ENCODE measurements at places on chromosomes 1 and 21. TPM values are rescaled to one million over a fixed set of nuclear protein-coding genes. Genes with fewer than 3 reads are reported as not detected.

GRCh38 chr21:39386194-39386593 lies 37.3 kb upstream of the HMGN1 start:
- no peak for DNase-seq

DNA sequence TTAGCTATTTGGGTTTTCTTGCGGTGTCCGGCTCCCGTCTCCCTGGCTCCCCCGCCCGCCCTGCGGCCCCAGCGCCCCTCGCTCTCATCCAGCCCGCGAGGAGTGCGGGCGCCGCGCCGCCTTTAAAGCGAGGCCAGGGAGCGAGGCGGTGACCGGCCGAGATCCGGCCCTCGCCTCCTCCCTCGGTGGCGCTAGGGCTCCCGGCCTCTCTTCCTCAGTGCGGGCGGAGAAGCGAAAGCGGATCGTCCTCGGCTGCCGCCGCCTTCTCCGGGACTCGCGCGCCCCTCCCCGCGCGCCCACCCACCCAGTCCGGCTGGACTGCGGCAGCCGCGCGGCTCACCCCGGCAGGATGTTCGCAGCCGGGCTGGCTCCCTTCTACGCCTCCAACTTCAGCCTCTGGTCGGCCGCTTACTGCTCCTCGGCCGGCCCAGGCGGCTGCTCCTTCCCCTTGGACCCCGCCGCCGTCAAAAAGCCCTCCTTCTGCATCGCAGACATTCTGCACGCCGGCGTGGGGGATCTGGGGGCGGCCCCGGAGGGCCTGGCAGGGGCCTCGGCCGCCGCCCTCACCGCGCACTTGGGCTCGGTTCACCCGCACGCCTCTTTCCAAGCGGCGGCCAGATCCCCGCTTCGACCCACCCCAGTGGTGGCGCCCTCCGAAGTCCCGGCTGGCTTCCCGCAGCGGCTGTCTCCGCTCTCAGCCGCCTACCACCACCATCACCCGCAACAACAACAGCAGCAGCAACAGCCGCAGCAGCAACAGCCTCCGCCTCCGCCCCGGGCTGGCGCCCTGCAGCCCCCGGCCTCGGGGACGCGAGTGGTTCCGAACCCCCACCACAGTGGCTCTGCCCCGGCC lies 492 bp downstream of the HLX start:
- DNase-seq: no peak

- DNase-seq: no peak
Measured at GRCh38 chr1:1072849-1073742, 1.0 kb downstream of the RNF223 start.

DNA sequence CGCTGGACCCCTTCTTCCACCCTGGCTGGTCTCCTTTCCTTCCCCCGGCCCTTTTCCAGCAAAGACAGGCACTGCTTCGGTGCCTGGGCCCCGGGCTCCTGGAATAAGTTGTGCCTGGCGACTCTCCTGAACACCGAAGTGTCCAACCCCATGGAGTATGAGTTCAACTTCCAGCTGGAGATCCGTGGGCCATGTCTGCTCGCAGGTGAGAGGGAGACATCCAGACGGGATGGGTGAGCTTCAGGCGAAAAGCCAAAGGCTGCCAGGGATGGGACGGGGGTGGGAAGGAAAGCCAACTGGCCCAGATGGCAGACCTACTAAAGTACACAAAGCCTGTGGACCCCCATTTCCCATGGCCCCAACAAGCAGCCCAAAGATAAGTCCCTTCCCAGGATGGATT lies 26.8 kb downstream of the VWA5B1 start:
- DNase-seq: no peak

DNA sequence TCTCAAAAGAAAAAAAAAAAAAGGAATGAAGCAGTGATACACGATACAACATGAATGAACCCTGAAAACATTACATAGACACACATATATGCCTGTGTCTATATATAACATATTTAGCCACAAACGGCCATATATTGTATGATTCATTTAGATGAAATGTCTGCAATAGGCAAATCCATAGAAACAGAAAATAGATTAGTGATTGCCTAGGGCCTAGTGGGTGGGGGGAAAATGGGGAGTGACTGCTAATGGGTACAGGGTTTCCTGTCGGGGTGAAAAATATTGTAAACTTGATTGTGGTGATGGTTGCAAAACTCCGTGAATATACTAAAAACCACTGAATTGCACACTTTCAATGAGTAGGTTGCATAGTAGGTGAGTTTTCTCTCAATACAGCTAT lies 6.0 kb upstream of the H6PD start:
- DNase-seq: no peak

GRCh38 chr1:16072616-16073484 lies 601 bp downstream of the FAM131C start:
- DNase-seq: no peak

GRCh38 chr1:32345289-32345827 lies 9.3 kb upstream of the MARCKSL1 start:
- DNase-seq: no peak

GRCh38 chr1:56970280-56970679 lies 4.5 kb upstream of the C8B start:
- no peak for DNase-seq

GRCh38 chr21:42121794-42122193 lies 50.7 kb downstream of the UMODL1 start:
- DNase-seq: no peak

GRCh38 chr1:9080705-9081291 lies 11.4 kb upstream of the SLC2A5 start:
- no peak for DNase-seq

- DNase-seq: no peak
Measured at GRCh38 chr1:167854184-167854583, 59.8 kb downstream of the ADCY10 start.

DNA sequence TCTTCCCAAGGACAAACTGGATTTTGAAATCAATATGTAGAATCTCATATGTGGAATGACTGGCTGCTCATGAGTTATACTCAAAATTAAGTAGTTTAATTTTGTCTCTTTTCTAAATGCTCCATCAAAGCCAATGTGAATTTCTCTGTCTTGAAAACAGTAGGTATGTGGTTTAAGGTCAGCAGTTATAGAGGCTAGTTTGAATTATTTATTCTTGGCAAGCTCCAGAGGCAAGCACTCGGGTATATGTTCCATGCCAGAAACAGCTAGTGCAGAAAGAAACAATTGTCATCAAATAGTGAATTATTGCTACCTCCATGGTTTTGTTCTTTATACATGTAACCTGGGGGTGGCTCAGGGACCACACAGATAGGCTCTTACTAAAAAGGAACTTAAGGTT lies 63.5 kb downstream of the LRIG2 start:
- DNase-seq: no peak

DNA sequence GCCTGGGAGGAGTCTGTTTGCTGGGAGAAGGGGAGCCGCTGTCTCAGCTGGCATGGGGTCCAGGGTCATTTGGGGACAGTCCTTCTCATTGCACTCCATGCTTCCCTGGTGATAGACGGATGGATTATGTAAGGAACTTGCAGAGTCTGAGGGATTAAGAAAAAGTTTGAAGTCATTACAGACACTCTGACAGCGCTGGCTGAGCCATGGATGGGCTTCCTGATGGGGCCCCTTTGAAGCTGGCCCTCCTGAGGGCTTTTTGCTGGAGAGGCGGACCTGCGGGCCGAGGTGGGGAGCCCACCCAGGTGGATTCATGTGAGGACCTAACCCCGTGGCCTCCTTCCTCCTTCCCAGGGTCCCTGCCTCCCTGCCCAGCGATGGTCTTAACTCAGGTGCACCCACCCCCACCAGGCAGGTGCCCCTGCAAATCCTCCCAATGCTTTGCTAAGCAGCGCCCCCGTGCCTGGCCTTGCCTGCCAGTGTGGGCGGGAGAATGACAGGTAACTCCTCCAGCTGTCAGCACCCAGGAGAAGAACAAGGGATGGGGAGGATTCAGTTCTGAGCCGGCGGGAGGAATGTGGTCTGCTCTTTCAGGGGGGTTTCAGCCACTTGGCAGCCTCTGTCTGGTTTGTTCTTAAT lies 24.2 kb upstream of the C1orf174 start:
- no peak for DNase-seq

DNA sequence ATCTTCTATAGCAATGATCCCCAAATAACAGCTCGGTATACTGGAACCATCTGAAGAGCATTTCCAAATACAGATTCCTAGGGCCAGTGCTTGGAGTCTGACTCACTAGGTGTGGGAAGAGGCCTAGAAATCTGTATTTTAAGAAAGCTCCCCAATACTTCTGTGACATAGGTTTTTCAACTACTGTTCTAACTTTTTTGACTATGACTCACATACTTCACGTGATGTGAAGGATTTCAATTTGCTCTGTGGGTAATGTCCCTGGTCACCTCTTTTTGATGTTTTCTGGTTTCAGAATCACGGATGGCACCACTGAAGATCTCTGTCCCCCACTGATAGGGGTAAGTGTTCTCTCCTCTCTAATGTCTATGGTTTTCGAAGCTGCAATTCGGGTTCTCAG lies 11.0 kb downstream of the ORC1 start:
- no peak for DNase-seq

GRCh38 chr1:150022357-150022756 lies 11.8 kb upstream of the OTUD7B start:
- DNase-seq: no peak

DNA sequence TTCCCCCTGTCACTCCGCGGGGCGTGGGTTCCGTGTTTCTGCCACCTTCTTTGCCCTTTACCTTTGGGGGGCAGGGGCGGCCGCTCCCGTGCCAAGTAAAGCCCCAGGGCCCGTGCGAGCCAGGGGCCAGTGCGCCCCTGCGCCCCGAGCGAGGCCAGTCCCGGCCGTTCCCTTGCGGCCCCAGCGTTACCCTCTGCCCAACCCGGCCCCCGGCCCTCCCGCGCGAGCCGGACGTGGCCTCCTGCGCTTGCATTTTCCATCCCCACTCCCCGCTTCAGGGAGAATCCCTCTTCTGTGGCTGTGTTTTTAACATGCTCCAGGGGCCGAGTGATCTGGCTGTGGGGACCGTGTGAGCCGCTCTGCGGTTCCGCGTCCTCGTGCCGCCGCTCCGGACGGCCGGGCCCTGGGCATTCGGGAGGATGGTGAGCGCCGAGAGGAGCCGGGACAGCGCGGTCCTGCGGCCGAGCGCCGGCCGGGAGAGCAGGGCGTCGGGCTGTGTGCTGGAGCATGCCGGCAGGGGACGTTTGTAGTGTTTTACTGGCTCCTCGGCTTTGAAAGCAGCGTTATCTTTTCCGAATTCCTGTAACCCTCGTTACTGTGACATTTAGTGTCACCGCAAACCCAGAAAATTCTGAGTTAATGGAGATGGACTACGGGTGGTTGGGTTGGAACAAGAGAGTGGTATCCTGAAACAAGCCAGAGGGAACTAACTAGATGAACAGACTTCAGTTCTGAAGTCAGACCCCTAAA lies 1.0 kb downstream of the GALNT2 start:
- DNase-seq: no peak

DNA sequence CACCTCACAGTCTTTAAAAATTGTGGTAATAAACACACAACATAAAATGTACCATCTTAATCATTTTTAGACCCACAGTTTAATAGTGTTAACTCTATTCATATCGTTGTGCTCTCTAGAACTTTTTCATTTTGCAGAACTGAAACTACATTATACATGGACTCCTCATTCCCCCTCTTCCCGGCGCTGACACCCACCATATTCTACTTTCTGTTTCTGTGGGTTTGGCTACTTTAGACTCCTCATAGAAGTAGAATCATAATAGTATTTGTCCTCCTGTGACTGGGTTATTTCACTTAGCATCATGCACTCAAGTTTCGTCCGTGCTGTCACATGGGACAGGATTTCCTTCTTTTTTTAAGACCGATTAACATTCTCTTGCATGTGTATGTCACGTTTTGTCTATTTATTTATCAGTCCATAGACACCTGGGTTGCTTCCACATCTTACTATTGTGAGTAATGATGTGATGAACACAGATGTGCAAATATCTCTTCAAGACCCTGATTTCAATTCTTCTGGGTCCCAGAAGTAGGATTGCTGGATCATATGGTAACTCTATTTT lies 62.9 kb upstream of the TMPRSS2 start:
- no peak for DNase-seq

SIPA1L2 gene
- 45.6 TPM for total RNA-seq

PROK1 gene
- total RNA-seq: 0.29 TPM

LORICRIN gene
- total RNA-seq: not detected

CEP170 gene
- total RNA-seq: 21.6 TPM

HLX gene
- total RNA-seq: 2.3 TPM

GBP4 gene
- 1.2 TPM for total RNA-seq

RGS13 gene
- total RNA-seq: not detected

All from type B pancreatic cell (in vitro differentiated cells).